ENCODE measurements at places on chromosomes 12 and 14. TPM values are rescaled to one million over a fixed set of nuclear protein-coding genes. Genes with fewer than 3 reads are reported as not detected.

Gene SLC38A2
- total RNA-seq, result 232 TPM

Gene MOAP1
- 10.3 TPM for total RNA-seq

Gene SRGAP1
- 11.0 TPM for total RNA-seq

Gene METTL1
- 25.2 TPM for total RNA-seq

Gene RAB21
- total RNA-seq, result 28.9 TPM

Gene PELI2
- 0.11 TPM for total RNA-seq

Gene LHX5
- total RNA-seq, result 0.23 TPM

Gene PIANP
- not detected for total RNA-seq

Gene PITPNM2
- total RNA-seq, result 5.6 TPM

Gene SERPINA4
- not detected for total RNA-seq

Gene RASAL1
- 0.69 TPM for total RNA-seq

Gene CABP1
- not detected for total RNA-seq

Gene SDR9C7
- total RNA-seq, result not detected

Gene SLC25A21
- total RNA-seq, result 0.87 TPM

Gene RERG
- total RNA-seq, result not detected

Gene EML5
- 0.66 TPM for total RNA-seq

Gene PTPN6
- 22.5 TPM for total RNA-seq

Gene PSMC1
- total RNA-seq, result 208 TPM

Gene SLCO1B1
- not detected for total RNA-seq

Gene RND1
- 7.6 TPM for total RNA-seq

Gene CAPZA3
- not detected for total RNA-seq

Gene ANAPC7
- total RNA-seq, result 112 TPM

Gene RAD9B
- 0.40 TPM for total RNA-seq
